Ovary (tissue), 10 donors: ENCODE measurements at places on chromosomes 6 and 20.

DNA sequence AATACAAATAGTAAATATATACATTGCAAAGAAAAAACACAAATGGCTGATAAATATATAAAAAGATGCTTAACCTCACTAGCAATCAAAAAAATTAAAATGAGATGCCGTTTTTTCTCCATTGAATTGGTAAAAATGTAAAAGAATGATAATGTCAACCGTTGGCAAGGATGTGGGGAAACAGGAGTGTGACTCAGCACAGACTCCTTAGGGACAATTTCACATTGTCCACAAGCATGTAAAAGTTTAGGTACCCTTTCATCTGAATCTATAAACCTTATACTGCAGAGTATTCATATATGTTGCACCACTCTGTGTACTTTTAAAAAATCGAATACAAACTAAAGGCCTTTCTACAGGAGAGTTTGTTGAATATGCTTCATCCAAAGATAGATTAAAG is 143.1 kb upstream of the RREB1 start:
- DNase-seq = no peak

DNA sequence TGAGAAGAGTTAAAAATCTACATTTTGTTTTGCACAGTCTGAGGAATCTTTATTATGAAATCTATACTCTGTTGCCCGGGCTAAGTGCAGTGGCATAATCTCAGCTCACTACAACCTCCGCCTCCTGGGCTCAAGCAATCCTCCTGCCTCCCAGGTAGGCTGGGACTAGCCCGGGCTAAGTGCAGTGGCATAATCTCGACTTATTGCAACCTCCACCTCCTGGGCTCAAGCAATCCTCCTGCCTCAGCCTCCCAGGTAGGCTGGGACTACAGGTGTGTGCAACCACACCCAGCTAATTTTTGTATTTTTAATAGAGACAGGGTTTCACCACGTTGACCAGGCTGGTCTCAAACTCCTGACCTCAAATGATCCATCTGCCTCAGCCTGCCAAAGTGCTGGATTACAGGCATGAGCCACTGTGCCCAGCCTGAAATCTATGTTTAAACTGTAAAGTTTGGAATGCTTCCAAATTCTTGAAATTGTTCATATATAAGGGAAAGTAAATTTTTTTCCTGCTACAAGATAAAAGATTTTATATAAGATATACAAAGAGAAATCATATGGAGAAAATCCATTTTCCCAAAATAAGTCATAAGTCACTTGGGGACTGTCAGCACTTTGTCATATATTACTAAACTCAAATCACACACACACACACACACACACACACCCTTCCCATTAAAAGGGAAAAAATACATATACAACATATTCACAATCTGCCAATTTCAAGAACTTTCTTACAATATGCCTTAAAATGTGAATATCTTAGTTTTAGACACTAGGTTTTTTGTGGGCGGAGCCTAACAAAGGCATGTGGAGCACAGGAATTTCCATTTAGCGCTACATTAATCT is 19.4 kb downstream of the PTPRK start:
- DNase-seq = no peak

DNA sequence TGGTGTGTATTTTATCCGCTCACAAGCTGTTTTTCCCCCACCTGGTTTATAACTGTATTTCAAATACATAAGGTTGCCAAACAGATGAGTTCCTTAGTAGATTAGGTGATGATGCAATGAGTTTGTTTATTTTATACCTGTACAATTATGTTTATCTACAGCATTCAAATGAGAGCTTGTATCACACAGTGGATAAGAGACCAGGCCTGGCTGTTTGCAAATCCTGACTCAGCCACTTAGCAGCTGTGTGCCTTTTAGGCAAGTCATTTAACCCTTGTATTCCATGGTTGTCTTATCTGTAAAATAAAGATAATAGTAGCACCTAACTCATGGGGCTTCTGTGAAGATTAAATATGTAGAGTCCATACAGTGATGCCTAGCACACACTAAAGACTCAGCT is 143.7 kb downstream of the MOXD1 start:
- no peak for DNase-seq

DNA sequence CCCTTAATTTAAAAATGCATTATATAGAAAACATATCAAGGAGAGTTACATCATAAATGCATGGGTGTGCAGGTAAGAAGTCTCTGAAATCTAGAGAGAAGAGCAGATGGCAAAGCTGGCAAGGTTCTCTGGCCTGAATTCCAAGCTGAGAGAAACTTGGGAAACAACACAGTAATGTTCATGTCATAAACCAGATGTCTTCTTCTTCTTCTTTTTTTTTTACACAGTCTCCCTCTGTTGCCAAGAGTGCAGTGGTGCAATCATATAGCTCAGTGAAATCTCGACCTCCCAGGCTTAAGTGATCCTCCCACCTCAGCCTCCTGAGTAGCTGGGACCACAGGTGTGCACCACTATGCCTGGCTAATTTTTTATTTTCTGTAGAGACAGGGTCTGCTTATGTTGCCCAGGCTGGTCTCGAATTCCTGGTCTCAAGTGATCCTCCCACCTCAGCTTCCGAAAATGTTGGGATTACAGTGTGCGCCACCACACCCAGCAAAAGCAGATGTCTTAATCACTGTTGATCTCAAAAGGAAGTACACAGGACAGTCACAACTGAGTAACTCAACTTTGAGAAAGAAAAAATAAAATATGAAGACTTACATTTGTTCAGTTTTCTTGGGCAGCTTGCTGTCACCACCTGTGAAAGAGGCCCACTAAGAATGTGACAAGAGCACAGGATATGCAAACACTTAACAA is 77.3 kb downstream of the DNAAF9 start:
- no peak for DNase-seq
